Aorta (tissue), 5 donors: ENCODE measurements at places on chromosomes 11 and 22. TPM values are rescaled to one million over a fixed set of nuclear protein-coding genes. Genes with fewer than 3 reads are reported as not detected.

The GRM5 gene
- 3.4 TPM for total RNA-seq

The BTG4 gene
- total RNA-seq: not detected

The CLNS1A gene
- 73.1 TPM for total RNA-seq

The ADORA2A gene
- total RNA-seq: 5.1 TPM

The OR52K1 gene
- not detected for total RNA-seq

The SYT8 gene
- total RNA-seq: 0.19 TPM

The CNIH2 gene
- total RNA-seq: 1.1 TPM

The AAMDC gene
- 28.4 TPM for total RNA-seq

The SYCE3 gene
- total RNA-seq: not detected

The SLC22A9 gene
- not detected for total RNA-seq

The C11orf24 gene
- total RNA-seq: 65.5 TPM

The SAA1 gene
- 69.0 TPM for total RNA-seq

The TBC1D22A gene
- 21.1 TPM for total RNA-seq

The KRTAP5-7 gene
- total RNA-seq: 0.39 TPM

The OR5T2 gene
- not detected for total RNA-seq

The TH gene
- total RNA-seq: not detected

The ZP1 gene
- not detected for total RNA-seq

The SLC15A3 gene
- 47.8 TPM for total RNA-seq

The INS gene
- 2.1 TPM for total RNA-seq

The ANO1 gene
- 136 TPM for total RNA-seq
